ENCODE measurements at places on chromosomes 6 and 20.

DNA sequence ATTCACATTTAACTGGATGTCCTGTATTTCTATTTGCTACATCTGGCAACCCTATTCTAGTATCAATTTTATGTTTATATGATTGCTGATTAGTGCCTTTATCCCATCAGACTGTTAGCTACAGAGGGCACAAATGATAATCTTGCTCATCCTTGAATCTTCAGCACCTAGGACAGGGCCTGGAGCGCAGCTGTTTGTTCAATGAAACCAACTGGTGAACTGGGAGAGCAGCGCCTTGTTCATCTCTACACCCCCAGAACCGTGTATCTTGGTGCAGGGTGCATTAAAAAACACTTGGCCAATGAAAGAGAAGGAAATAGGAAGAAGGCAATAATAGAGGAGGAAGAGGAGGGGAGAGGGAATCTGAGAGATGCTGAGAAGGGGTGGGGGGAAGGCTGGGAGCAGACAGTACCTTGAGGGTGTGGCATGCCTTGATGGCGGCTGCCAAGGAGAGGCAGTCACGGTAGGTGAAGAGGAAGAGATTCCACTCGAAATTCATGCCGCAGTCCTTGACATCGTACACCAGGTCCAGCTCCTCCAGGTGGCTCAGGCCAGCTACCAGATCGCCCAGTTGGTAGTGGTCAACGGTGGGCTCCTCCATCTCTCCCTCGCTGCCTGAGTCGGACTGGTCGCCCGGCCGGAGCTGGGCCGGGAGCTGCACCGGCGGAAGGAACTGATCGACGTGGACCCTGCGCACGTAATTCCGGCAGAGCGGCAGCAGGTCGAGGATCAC, 15.5 kb downstream of the TMEM151B start:
- peaks cover 45% of the 10 kb centered on the region for H3K27me3 ChIP-seq
- DNase-seq: no peak
- H3K27ac ChIP-seq: no peak overlapping the region
- no peaks in the 10 kb centered on the region for H3K36me3 ChIP-seq

- peaks cover 10% of the 10 kb centered on the region for H3K27me3 ChIP-seq
- no peaks in the 10 kb centered on the region for H3K4me1 ChIP-seq
- no peak overlapping the region for H3K4me3 ChIP-seq
- H3K27ac ChIP-seq: no peak overlapping the region
- H3K36me3 ChIP-seq: no peaks in the 10 kb centered on the region
Observed at GRCh38 chr20:1860446-1860845, 34.8 kb upstream of the SIRPA start.

GRCh38 chr6:45698046-45698445, 317.6 kb downstream of the CLIC5 start:
- peaks cover 23% of the 10 kb centered on the region for H3K4me1 ChIP-seq
- no peak overlapping the region for H3K27ac ChIP-seq
- H3K27me3 ChIP-seq: no peaks in the 10 kb centered on the region
- H3K36me3 ChIP-seq: no peaks in the 10 kb centered on the region
- no peak for DNase-seq

- peaks cover 83% of the 10 kb centered on the region for H3K27me3 ChIP-seq
- DNase-seq: no peak
- no peaks in the 10 kb centered on the region for H3K36me3 ChIP-seq
- peaks cover 46% of the 10 kb centered on the region for H3K4me1 ChIP-seq
- no peak overlapping the region for H3K27ac ChIP-seq
- no peak overlapping the region for H3K4me3 ChIP-seq
Observed at GRCh38 chr6:6516666-6517458, 71.7 kb upstream of the LY86 start.

GRCh38 chr20:36109251-36109947, 45.1 kb upstream of the EPB41L1 start:
- no peaks in the 10 kb centered on the region for H3K36me3 ChIP-seq
- no peak overlapping the region for H3K27ac ChIP-seq

DNA sequence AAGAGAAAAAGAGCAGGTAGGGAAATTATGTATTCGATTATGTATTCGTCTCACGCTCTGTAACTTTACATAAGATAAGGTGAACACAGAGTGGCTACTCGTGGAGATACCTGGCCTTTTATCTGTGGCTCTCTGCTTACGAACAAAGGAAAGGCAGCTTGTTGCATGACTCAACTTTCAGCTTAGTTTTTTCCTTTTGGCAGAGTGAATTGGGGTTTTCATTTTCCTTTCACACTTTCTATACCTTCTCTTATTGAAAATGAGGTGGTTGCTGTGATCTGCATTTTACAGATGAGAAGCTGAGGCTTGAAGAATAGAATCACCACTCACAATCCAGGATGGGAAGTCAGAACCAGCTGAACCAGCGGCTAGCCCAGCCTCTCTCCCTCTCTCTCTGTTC, 13.3 kb upstream of the KCNK15 start:
- DNase-seq: no peak
- H3K27me3 ChIP-seq: no peaks in the 10 kb centered on the region
- no peaks in the 10 kb centered on the region for H3K36me3 ChIP-seq
- no peak overlapping the region for H3K27ac ChIP-seq
- no peak overlapping the region for H3K4me3 ChIP-seq

DNA sequence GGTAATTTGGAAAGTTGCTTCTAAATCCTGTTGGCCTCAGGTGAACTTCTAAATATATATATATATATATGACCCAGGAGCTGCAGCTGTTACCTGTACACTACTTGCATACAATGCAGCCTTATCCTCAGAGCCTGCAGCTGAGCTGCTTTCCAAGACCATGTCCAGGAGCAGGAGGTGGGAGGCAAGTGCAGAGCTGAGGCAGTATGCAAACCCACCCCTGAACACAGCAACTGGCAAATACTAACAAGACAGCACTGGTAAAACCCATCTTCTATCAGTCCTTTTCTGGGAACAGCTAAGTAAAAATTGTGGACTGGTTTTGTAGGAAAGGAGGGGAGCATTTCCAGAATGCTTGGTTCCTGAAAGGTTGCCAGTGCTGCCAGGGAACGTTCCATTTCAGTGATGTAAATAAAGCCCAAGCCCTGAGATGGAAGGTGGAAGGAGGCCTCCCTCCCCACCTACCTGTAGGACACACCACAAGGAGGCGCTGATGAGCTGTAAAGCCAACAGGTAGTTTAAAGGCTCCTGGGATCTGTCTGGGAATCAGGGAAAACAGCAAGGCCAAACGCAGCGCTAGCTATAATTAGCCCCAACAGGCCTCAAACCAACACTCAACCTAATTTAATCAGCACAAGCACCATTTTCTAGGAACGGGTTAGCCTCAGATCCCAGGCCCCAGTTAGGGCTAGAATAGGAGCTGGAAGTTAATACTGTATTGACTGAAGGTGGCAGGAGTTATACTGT, 93.8 kb upstream of the MAP7 start:
- DNase-seq: peak; percentile 84
- no peaks in the 10 kb centered on the region for H3K27me3 ChIP-seq
- no peak overlapping the region for H3K4me3 ChIP-seq

GRCh38 chr6:43917878-43918382, 147.9 kb downstream of the VEGFA start:
- H3K27me3 ChIP-seq: peaks cover 5% of the 10 kb centered on the region
- peaks cover 1% of the 10 kb centered on the region for H3K4me1 ChIP-seq
- no peak overlapping the region for H3K4me3 ChIP-seq

DNA sequence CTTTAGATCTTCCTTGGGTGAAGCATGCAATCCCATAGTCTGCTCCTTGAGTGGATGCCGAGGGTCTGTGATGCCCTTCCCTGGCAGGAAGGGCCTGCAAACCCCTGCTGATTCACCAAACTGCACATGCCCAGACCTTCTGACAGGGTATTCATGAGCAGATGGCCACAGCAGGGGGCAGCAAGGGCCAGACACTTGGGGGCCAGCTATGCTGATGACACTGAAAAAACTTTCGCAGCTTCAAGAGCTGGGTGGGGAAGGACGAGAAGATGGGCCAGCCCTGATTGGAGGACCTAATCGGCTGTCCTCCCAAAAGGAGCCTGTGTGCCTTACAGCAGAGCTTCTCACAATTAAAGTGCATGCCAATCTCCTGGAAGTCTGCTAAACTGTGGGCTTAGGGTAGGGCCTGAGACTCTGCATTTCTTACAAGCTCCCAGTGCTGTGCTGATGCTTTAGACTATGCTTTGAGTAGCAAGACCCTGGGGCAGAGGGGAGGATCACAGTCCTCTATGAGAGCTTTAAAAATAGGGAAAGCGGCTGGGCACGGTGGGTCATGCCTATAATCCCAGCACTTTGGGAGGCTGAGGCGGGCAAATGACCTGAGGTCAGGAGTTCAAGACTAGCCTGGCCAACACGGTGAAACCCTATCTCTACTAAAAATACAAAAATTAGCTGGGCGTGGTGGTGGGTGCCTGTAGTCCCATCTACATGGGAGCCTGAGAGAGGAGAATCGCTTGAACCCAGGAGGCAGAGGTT, 15.2 kb upstream of the GDAP1L1 start:
- peaks cover 3% of the 10 kb centered on the region for H3K4me1 ChIP-seq
- no peak overlapping the region for H3K4me3 ChIP-seq
- DNase-seq: no peak
- H3K27ac ChIP-seq: peak overlapping the region; percentile 74

GRCh38 chr6:147185216-147185615, 19.0 kb upstream of the STXBP5 start:
- no peaks in the 10 kb centered on the region for H3K4me1 ChIP-seq
- no peak for DNase-seq
- no peak overlapping the region for H3K4me3 ChIP-seq
- H3K27ac ChIP-seq: no peak overlapping the region

DNA sequence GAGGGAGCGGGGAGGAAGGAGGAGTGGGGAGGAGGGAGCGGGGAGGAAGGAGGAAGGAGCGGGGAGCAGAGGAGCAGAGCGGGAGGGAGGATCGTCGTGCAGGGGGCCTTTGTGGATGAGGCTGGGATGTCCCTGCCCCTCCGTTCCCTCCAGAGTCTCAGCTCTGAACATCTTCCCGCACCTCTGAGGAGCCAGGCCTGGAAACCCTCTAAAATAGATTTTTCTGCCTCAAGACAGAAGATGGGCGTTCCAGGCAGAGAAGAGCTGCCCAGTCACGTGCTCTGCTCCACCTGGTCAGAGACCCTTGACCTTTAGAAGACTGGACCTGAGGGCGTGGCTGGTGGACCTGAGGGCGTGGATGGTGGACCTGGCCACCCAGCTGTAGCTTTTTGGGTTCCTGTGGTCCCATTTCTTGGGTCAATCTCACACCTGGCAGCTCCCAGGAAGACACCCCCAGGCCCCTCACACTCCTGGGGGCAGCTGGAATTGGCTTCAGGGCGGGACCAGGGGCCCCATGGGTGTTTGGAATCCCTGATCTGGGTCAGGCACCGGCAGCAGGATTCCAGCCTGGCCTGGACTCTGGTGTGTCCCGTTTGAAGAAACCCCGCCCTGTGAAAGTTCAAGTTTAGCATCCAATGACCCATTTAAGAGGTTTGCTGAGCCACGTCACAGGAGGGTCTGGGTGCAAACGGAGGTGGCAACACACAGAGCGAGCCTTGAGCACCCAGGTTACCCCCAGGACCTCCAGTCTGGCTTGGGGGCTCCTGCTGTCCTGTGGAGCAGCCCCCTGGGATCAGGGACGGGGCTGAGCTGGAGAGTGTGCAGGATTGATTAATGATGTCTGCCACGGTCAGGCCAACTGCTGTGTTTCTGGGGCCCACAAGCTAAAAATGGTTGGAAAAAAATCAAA, 96.9 kb upstream of the BHLHE23 start:
- DNase-seq: no peak
- H3K27ac ChIP-seq: no peak overlapping the region
- peaks cover 8% of the 10 kb centered on the region for H3K4me1 ChIP-seq
- no peak overlapping the region for H3K4me3 ChIP-seq
- no peaks in the 10 kb centered on the region for H3K36me3 ChIP-seq
- no peaks in the 10 kb centered on the region for H3K27me3 ChIP-seq

GRCh38 chr6:74249658-74250057, 553.7 kb downstream of the CD109 start:
- no peaks in the 10 kb centered on the region for H3K36me3 ChIP-seq
- no peaks in the 10 kb centered on the region for H3K4me1 ChIP-seq
- no peaks in the 10 kb centered on the region for H3K27me3 ChIP-seq
- no peak overlapping the region for H3K4me3 ChIP-seq

DNA sequence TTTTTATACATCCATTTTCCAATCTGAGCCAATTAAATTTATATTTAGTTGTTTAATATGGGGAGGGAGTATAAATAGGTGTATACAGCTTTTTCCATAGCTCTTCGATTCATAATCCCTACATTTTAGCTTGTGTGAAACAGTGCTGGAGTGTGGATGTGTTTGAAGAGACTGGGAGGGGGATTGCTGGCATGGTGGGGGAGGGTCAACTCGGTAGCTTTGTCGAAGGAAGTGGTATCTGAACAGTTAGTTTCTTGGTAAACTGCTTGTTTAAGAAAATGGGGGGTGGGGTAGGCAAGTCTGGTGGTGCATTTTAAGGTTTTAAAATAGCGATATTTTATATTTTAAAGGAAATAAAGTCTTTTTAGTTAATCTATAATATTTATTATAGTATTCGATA, 1.4 kb upstream of the LIN28B start:
- no peak overlapping the region for H3K4me3 ChIP-seq
- no peak for DNase-seq
- H3K36me3 ChIP-seq: peaks cover 3% of the 10 kb centered on the region
- peaks cover 79% of the 10 kb centered on the region for H3K27me3 ChIP-seq

GRCh38 chr6:157096105-157096504, 227.2 kb downstream of the TMEM242 start:
- no peak for DNase-seq
- H3K27me3 ChIP-seq: no peaks in the 10 kb centered on the region
- H3K4me3 ChIP-seq: no peak overlapping the region
- peaks cover 42% of the 10 kb centered on the region for H3K4me1 ChIP-seq
- H3K27ac ChIP-seq: peak overlapping the region; percentile 26

- H3K27ac ChIP-seq: no peak overlapping the region
- no peaks in the 10 kb centered on the region for H3K27me3 ChIP-seq
- no peaks in the 10 kb centered on the region for H3K4me1 ChIP-seq
- H3K36me3 ChIP-seq: no peaks in the 10 kb centered on the region
Observed at GRCh38 chr6:122740091-122740490, 39.4 kb upstream of the FABP7 start.

DNA sequence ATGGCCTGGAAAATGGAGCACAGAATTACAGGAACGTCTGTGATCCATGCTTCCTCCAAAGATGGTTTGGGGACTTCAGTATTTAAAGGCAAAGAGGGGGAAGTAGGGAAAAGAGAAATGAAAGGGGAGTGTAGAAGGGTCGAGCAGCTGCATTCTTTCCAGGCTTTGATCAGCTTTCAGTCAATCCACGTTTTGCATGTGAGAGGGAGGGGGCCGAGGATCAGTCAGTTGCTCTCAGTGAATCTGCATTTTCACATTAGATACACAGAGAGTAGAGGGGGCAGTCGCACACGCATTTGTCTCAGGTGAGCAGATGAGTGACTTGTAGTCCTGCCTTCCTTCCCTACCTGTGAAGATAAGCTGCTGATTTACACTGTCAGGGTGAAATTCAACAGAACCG, 78.8 kb downstream of the FOXF2 start:
- no peak overlapping the region for H3K27ac ChIP-seq
- DNase-seq: no peak
- H3K27me3 ChIP-seq: peaks cover 15% of the 10 kb centered on the region
- H3K4me1 ChIP-seq: peaks cover 3% of the 10 kb centered on the region
- no peak overlapping the region for H3K4me3 ChIP-seq
- no peaks in the 10 kb centered on the region for H3K36me3 ChIP-seq

- H3K27me3 ChIP-seq: peaks cover 6% of the 10 kb centered on the region
- H3K36me3 ChIP-seq: no peaks in the 10 kb centered on the region
- no peak for DNase-seq
- no peak overlapping the region for H3K27ac ChIP-seq
Observed at GRCh38 chr6:17458966-17459365, 65.6 kb downstream of the CAP2 start.

GRCh38 chr20:433300-433975, 25.3 kb downstream of the RBCK1 start:
- H3K27me3 ChIP-seq: no peaks in the 10 kb centered on the region
- H3K27ac ChIP-seq: peak overlapping the region; percentile 92
- peak overlapping the region; percentile 67 for H3K4me3 ChIP-seq
- peak; percentile 73 for DNase-seq
- H3K4me1 ChIP-seq: peaks cover 75% of the 10 kb centered on the region
- H3K36me3 ChIP-seq: peaks cover 52% of the 10 kb centered on the region

All from activated naive CD8-positive, alpha-beta T cell treated with anti-CD3 and anti-CD28 coated beads, Interleukin-2, amount 50 U/mL, for 24 hours (primary cell).